Osteoblast (primary cell): ENCODE measurements at places on chromosomes 7 and 10. TPM values are rescaled to one million over a fixed set of nuclear protein-coding genes. Genes with fewer than 3 reads are reported as not detected.

The MUC12 gene
- total RNA-seq = under 0.01 and 0.59 TPM in 2 replicates

The FXYD4 gene
- not detected in 2 replicates for total RNA-seq

The ACHE gene
- under 0.01 TPM in 2 replicates for total RNA-seq

The NSUN5 gene
- 17.0 and 17.1 TPM in 2 replicates for total RNA-seq

The OPALIN gene
- not detected in 2 replicates for total RNA-seq

The BTBD16 gene
- not detected in 2 replicates for total RNA-seq

The HTR5A gene
- total RNA-seq = not detected in 2 replicates

The KLF14 gene
- not detected in 2 replicates for total RNA-seq

The AKR1B1 gene
- 85.8 and 86.6 TPM in 2 replicates for total RNA-seq
